ENCODE measurements at places on chromosomes 7 and 10.

DNA sequence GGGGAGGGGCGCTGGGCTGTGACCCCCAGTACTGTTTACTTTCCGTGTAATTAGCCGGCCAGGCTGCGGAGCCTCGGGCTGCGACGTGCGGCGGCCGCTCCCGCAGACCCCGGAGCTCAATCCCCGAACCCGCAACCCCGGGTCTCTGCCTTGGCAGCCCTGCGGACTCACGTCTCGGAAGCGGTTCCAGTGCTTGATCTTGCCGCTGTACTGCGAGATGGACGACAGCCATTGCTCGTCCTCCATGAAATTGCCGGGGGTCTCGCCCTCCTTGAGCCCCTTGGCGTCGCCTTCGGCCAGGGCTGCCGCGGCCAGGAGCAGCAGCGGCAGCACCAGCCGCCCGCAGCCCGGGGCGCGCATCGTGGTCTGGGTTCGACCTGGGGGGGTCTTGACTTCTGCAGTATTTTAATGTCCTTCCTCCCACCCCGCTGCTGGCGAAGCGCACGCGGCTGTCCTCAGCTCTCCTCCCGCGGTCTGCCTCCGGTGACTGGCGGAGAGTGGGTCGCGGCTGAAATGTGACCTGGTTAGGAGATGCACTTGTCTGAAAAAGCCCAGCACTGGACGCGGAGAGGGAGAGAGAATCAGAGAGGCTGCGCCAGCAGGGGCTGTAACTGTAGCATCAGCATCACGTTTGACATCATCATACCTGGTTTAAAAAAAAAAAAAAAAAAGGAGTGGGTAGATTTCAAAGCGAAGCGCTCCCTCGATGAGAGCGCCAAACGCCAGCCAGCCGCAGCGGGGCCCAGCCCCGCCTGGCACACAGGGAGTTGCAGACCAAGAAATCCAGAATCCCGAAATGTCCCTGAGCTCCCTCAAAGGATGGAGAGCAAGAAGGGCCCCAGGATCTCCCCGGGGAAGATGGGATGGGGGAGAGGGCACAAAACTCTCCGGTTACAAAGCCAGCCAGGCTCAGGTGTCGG is at the start of gene SPOCK2:
TSS of gene SPOCK2 (minus strand) at position 583 of the 920 bp plus-strand sequence. CDS start at position 360, 223 bp downstream.
- no peak for DNase-seq

- DNase-seq, result no peak
These were observed 495.7 kb downstream of the GALNT17 start for GRCh38 chr7:71627651-71628050.

DNA sequence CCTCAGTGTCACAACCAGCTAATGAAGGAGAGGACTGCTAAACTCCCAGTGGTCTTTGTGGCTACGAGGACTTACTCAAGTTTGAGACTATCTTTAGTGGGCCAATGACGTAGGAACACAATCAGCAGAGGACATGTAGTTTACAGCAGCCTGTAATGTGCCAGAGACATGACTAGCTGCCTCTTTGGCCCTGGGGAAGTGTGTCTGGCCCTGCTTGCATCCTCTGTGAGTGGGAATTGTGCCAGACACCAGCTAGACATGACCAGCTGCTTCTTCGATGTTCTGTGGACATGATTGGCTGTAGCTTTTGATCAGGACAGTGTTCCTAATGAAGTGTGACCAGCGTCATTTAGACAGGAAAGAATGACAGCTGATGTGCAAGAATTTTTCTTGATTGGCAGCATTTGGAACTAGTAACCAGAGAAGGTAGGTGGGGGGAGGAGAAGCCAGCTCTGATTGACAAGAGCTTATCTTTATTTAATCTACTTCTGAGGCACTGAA is 141.7 kb downstream of the AUTS2 start:
- DNase-seq, result no peak

GRCh38 chr7:15829691-15830090 is 143.2 kb upstream of the MEOX2 start:
- no peak for DNase-seq

DNA sequence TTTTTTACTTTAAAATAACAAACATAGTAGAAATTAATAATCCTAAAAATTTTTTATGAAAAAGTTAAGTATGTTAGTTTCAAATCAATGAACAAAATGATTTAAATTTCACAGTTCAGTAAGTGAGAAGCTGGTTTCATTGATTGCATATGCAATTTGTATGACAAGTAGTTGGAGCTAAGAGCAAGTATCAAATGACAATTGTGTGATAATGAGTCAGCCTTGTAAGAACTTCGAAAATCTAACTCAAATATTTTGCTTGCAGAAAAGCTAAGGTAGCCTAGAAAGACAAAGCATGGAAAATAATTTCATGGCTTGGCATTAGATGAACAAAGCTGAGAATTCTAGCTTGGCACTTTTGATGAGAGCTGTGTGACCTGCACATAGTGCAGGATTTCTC is 111.5 kb downstream of the HDAC9 start:
- DNase-seq, result no peak

- DNase-seq, result no peak
These were observed 113.7 kb downstream of the ALOX5 start for GRCh38 chr10:45487735-45488134.

- DNase-seq, result no peak
These were observed 25.1 kb downstream of the CASP7 start for GRCh38 chr10:113704637-113705343.

GRCh38 chr7:15399441-15399840 is 162.4 kb downstream of the AGMO start:
- DNase-seq, result no peak

DNA sequence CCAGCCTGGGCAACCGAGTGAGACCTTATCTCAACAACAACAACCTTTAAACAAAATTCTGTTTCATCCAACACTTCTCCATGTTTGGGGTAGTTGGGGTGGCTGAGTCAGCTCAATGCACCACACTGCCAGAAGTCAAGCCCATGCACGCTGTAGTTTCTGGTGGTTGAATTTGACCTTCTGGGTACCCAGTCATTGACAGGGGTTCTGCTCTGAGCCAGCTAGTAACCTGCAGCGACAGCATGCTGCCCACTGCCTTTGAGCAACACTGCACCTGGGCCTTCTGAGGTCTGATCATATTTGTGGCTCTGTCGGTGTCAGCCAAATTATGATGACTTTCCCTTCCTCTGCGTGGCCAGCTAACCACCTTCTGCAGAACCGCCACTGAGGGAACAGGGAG is 84.6 kb upstream of the ZNF438 start:
- DNase-seq, result no peak

GRCh38 chr10:120328647-120329046 is 128.4 kb upstream of the PLPP4 start:
- DNase-seq, result no peak

- DNase-seq, result no peak
These were observed 5.8 kb downstream of the LZTS2 start for GRCh38 chr10:101005361-101005760.

Data from SK-N-MC (cell line).